AG09319 (cell line): ENCODE measurements at places on chromosomes 4 and X.

- DNase-seq, result no peak
Measured at GRCh38 chr4:136476753-136477152, 1055.5 kb downstream of the PCDH18 start.

GRCh38 chrX:6941041-6941440, 206.5 kb upstream of the STS start:
- DNase-seq, result no peak

- no peak for DNase-seq
Measured at GRCh38 chrX:67585401-67585800, 41.6 kb downstream of the AR start.

DNA sequence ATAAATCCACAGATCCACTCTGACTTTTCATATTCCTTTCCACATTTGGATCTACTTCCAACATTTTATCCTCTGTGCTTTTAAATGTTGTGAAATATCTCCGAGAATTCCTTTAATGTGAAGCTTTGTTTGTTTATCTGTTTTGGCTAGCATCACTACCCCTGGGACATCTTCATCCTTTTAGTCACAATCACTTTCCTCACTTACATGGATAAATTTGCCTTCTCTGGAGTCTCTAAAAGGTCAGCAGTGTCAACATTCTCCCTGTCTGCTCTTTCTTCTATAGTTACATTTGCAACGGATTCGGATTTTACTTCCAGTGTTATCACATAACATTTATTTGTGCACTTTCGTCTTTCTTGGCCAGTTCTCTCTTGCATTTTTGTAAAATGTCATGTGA, 34.2 kb upstream of the LRAT start:
- no peak for DNase-seq

DNA sequence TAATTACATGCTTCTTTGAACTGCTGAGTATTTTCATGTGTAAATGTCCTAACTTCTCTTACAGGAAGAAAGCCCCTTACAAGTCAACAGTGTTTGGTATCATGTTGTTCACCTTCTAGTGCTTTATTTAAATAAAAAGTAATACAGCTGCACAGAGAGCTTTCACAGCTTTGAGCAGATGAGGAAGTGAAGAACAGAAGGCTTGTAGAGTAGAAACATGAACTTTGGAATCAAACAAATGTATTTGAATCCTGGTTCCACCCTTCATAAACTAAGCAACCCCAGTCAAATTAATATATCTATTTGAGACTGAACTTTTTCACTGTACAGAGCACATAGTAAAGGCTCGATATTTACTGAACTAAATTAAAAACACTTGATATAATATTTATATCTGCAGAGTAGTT, 120.5 kb downstream of the CAMK2D start:
- DNase-seq, result no peak

DNA sequence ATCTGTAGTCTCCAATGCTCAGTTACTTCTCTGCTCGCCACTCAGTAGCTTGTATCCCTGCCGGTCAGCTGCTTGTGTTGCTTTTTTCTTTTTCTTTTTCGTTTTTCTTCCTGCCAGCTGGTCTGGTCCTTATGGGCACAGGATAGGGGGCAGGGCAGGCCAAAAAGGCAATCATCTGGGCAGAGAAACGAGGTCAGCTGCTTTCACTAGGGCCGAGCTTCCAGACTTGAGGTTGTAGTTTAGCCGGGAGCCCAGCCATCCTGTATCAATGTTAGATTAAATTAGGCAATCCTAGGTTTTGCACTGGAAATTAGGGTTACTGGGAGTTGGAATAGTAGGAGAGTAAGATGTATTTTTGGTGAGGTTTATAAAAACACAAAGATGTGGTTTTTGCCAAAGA, 3.4 kb downstream of the ARSF start:
- no peak for DNase-seq

DNA sequence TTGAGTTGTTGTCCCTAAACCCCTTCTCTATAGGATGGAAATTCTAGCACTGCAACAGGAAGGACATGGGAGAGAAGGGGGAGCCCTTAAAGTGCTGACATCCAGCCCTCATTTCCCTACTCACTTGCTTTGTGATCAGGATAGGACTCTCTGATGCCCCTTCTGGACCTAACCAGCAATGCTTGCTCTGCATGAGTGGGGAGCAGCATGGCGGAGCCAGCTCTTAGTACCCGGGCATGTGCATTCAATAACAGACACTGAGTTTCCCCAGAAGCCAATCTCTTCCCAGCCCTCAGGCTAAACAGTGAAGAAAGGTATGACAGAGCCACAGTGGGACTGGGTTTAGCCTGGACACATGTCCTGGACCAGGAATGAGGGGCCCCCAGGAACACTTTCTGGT, 14.0 kb downstream of the SOD3 start:
- DNase-seq, result no peak

GRCh38 chrX:3631196-3631595, 82.3 kb downstream of the PRKX start:
- no peak for DNase-seq
